Left kidney (tissue), 8 donors: ENCODE measurements at places on chromosomes 6 and 20. TPM values are rescaled to one million over a fixed set of nuclear protein-coding genes. Genes with fewer than 3 reads are reported as not detected.

DNA sequence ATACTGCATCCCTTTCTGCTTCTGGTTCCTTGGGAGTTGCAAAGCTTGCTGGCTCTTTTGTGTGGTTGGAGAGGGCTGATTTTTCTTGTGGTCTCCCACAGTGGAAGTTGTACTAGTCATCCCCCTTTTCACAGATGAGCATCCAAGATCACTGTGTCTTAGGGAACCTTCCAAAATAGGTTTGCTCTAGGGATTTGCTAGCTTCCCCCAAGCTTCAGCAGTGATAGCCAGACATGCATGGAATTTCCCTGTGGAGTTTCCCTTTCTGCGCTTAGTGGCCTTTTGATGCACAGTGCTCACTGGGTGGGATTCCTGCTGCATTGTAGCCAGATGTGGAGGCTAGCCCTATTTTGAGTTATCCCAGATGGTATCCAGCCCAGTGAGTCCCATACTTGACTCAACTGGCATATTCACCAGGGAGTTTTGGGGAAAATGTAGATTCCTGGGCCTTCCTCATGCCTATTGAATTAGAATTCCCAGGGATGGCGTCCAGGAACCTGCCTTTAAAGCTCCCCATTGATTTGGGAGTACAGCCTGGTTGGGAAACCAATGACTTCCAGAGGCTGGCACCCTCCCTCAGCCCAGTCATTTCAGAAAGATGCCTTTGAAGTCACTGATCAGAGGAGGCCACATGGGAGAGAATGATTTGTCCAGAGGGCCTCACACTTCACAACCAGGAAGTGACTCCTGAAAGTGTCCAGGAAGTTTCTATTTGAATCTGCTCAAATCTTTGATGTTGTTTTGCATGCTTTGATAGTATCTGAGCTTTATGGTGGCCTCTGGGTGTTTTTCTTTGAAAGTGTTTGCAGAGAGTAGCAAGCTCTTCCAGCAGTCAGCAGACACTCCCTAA lies 25.9 kb downstream of the PPARD start:
- DNase-seq = no peak

- no peak for DNase-seq
These were observed 658 bp downstream of the HTR1B start for GRCh38 chr6:77462359-77463307.

DNA sequence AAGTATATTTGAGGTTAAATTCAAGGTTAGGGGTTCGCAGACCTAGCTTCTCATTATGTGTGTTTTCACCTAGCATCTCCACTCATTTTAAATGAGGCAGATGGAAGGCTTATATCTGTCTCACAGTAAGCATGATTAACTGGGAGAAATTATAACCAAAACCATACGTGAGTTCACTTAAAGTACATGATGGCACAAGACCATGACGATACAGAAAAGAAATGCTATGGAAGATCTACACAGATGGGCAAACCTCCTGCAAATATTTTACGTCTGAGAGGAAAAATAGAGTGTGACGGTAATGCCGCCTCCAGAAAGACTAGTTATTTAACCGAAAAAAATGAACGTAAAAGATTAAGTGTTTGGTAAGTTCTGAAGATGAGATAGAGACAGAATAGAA lies 337.8 kb downstream of the FARS2 start:
- no peak for DNase-seq

- peak; percentile 7 for DNase-seq
These were observed 85.6 kb upstream of the KHDRBS2 start for GRCh38 chr6:62371453-62372210.

- no peak for DNase-seq
These were observed 154.2 kb downstream of the SAMD5 start for GRCh38 chr6:147662646-147663045.

DNA sequence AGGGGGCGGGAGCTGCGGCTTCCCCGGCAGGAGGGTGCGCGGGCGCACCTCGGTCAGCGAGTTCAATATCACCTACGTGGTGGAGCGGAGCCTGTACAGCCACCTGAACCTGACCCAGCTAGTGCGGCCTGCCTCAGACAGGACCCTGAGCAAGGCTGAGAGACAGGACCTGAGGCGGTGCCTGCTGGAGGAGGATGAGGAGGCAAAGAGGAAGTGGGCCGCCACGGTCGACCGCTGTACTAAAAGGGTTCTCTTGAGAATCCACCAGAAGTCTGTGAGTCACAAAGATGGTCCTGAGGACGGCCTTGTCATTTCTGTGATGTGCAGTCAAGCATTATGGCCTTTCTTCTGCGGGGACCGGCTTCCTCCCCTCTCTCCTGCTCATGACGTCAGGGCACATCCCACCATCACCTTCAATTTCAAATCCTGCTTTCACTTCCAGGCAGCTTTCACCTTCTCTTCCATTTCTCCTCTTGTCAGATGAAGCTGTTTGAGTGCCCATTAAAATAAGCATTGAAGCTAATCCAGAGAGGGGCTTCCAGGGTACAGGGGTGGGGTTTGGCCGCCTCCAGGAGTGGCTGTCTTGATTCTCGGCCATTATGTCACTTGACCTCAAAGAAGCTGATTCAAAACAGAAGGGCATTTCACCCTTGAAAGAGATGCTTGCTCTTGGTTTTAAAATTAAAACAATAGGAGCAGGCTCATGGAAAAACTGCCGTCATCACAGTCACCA lies 177.6 kb downstream of the SASH1 start:
- DNase-seq = no peak

- no peak for DNase-seq
These were observed 136.5 kb upstream of the PRND start for GRCh38 chr20:4585104-4585753.

TAAR9 gene
- not detected for polyA plus RNA-seq

CABLES2 gene
- polyA plus RNA-seq = 10.0 TPM

GCNT2 gene
- polyA plus RNA-seq = 15.3 TPM

GCM1 gene
- 0.20 TPM for polyA plus RNA-seq

SLC24A3 gene
- 4.0 TPM for polyA plus RNA-seq

HLA-B gene
- polyA plus RNA-seq = 99.6 TPM
